ENCODE measurements at places on chromosomes 4 and X.
A peak's percentile ranks its signal among the peaks of the same experiment; 100 is the strongest.

GRCh38 chrX:71178908-71179307 lies 34.3 kb downstream of the NLGN3 start:
- peak; percentile 6 for DNase-seq

GRCh38 chr4:173522160-173522950 lies 7.7 kb downstream of the HAND2 start:
- DNase-seq = no peak

GRCh38 chr4:152217896-152218295 lies 318.0 kb downstream of the FBXW7 start:
- peak; percentile 5 for DNase-seq

- no peak for DNase-seq
Measured at GRCh38 chr4:700587-701264, 4.9 kb upstream of the PCGF3 start.
